ENCODE measurements at places on chromosomes 1 and 21.

DNA sequence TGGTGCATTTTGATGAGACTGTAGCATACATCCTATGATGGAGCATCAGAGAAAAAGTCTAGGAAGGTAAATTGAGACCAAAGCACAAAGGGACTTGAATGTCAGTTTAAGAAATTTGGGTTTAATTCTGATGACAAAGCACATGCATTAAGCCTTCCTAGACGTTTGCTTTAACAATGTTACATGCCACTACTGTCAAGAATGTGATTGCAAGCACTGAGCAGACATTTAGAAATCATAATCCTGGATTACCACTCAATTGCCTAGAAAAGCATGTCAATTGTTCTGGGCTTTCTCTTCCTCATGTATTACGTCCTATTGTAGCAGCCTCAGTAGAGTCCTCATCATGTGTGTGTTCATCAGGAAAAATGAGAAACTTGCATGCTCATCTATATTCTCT is 117.1 kb downstream of the ZNF281 start:
- no peak for DNase-seq

GRCh38 chr1:4603295-4604110 is 50.9 kb upstream of the AJAP1 start:
- peak; percentile 78 for DNase-seq

GRCh38 chr1:14535619-14536355 is 62.7 kb upstream of the KAZN start:
- DNase-seq = no peak

DNA sequence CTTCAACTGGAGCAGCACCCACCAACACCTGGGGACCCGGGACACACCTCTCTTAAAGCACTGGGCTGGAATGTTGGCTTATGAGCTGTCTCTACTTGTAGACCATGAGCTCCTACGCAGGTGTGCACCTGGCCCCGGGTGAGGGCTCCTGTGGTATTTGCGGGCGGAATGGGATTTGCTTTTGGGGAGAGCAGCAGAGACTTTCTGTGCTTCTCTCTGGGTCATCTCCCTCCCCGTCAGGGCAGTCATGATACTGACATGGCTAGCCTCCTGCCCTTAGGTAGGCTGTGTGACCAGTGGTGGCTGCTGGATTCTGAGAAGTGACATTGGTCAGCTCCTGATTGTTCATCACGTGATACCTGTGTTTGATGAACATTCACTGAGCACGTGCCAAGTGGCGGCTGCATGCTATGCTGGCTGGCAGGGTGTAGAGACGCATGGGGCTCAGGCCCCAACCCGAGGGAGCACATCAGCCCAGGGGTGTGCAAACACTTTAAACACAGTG is 9.0 kb upstream of the ZBTB21 start:
- no peak for DNase-seq

- peak; percentile 52 for DNase-seq
Observed at GRCh38 chr21:30240661-30241060, 24.8 kb upstream of the CLDN8 start.

GRCh38 chr1:67339623-67340343 is 32.1 kb downstream of the IL12RB2 start:
- no peak for DNase-seq

DNA sequence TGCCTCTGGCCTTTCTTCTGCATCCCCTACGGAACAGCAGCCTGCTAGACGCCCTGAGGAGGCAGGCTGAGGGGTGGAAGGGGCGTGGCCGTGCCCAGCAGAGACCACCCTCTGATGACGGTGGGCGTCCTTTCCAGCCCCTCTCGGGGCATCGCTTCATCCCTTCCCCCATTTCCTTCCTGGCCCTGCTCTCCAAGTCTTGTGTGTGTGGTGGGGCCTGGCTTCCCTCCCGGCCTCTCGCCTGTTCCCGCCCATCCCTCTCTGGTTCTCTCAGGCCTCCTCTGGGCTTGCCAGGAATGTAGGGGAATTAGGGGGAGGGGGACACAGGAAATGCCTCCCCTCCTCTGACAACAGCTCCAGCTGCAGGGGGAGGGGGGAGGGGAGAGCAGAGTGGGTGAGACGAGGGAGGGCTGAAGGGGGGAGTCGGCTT is 51.1 kb downstream of the SKI start:
- DNase-seq = peak; percentile 100

GRCh38 chr1:165565751-165566490 is 22.1 kb downstream of the LRRC52 start:
- no peak for DNase-seq

GRCh38 chr1:193448682-193449461 is 262.5 kb upstream of the B3GALT2 start:
- no peak for DNase-seq

GRCh38 chr1:160244209-160244608 is 18.1 kb downstream of the DCAF8 start:
- no peak for DNase-seq

DNA sequence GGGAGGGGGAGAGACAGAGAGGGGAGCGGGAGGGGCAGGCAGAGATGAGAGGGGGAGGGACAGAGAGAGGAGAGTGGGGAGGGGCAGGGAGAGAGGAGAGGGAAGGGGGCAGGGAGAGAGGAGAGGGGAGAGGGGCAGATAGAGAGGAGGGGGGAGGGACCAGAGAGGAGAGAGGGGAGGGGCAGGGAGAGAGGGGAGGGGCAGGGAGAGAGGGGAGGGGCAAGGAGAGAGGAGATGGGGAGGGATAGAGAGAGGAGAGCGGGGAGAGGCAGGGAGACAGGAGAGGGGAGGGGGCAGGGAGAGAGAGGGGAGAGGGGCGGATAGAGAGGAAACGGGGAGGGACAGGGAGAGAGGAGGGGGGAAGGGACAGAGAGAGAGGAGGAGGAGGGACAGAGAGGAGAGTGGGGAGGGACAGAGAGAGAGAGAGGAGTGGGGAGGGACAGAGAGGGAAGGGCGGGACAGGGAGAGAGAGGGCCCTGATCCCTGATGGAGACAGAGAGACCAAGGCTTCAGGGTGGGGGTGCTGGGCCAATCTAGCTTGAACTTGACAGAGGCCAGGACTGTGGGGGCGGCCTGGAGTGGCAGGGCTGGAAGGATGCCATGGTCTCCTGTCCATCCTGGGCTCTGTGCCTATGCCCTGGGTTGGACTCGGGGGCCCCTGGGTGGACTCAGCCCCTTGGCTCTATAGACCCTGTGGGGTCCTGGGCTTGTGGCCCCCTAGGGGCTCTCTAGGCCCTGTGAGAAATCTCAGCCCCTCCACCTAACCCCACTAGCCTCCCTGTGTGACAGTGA is 43.6 kb downstream of the DMRTB1 start:
- peak; percentile 58 for DNase-seq

- DNase-seq = no peak
Observed at GRCh38 chr1:28123461-28123961, 35.1 kb upstream of the EYA3 start.

DNA sequence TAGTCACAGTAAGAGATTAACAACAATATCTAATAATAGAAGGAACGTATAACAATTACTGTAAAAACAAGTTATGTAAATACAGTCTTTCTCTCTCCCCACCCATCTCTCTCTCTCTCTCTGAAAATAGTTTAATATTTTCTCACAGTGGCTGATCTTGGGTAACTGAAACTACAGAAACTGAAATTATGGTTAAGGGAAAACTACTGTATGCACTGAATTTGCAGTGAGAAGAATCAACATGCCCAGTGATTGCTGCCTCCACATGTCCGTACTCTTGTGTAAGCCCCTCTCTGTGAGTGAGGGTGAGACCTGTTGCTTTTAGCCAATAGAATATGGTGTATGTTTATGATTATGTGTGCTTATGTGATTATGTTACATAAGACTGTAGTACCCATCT is 1.6 kb downstream of the KRTAP6-1 start:
- no peak for DNase-seq

GRCh38 chr1:147243841-147244240 is 1.4 kb downstream of the CHD1L start:
- DNase-seq = no peak

DNA sequence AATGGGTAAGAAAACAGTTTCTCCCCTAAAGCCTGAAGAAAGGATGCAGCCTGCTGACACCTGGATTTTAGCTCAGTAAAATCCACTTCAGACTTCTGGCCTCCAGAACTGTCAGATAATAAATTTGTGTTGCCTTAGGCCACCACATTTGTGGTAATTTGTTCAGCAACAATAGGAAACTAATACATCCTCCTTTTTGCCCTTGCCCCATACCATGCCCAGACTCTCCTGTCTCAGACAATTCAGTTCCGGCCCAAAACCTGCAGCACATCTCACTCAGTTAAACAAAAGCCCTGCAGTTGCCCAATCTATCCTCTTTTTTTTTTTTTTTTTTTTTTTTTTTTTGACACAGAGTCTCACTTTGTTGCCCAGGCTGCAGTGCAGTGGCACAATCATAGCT is 25.8 kb downstream of the SMIM12 start:
- DNase-seq = no peak

GRCh38 chr1:240314845-240315801 is 223.4 kb downstream of the FMN2 start:
- no peak for DNase-seq

GRCh38 chr1:210415846-210416448 is 87.2 kb downstream of the HHAT start:
- peak; percentile 19 for DNase-seq

DNA sequence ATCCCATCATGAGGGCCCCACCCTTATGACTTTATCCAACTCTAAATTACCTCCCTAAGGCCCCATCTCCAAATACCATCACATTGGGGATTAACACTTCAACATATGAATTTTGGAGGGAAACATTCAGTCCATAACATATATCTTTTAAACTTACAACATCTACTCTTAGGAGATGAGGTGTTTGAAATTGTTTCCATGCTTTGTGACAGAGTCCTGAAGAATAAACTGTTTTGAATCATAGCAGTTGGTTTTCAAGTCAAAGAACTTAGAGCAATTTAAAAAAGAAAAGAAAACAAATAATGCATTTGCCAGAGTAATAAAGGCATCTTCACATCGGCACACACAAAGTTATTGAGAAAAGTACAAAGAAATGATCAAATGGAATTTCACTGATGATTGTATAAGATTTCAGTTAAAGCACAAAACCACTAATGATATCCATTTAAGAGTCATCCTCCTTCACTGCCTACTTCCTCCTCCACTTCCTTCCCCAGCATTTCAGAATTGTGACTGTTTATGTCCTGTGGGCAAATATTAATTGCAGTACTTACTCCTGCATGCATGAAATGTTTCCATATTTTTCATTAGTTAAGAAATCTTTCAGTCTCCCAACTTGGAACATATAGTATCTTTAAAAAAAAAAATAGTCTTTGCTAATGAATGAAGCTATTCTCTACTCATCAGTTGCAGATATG is 202.0 kb downstream of the LRRC40 start:
- no peak for DNase-seq

DNA sequence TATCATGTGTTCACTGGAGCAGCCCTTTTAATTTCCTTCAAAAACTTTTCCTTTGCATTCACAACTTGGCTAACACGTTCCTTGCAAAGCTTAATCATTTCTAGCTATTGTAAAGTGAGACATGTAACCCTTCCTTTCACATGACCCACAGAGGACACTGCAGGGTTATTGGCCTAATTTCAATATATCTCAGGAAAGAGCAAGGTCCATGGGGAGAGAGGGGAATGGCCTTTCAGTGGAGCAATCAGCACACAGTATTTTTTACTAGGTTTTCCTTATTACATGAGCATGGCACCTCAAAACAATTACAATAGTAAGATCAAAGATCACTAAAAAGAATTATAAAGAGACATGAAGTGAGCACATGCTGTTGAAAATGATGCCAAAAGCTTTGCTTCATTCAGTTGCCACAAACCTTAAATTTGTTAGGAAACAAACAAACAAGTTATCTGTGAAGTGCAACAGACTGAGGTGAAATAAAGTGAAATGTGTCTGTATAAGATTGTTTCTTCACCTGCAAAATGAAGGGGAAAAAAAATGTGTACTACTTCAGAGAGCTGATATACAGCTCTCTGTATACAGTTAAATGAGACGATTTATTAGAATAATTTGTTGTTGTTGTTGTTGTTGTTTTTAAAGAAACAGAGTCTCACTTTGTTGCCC is 61.5 kb downstream of the EIF4G3 start:
- no peak for DNase-seq

- DNase-seq = peak; percentile 60
Observed at GRCh38 chr1:115183158-115183557, 93.9 kb upstream of the TSPAN2 start.

GRCh38 chr1:209038735-209039134 is 544.8 kb upstream of the CAMK1G start:
- no peak for DNase-seq

- peak; percentile 29 for DNase-seq
Observed at GRCh38 chr1:25487628-25488027, 55.8 kb upstream of the LDLRAP1 start.

DNA sequence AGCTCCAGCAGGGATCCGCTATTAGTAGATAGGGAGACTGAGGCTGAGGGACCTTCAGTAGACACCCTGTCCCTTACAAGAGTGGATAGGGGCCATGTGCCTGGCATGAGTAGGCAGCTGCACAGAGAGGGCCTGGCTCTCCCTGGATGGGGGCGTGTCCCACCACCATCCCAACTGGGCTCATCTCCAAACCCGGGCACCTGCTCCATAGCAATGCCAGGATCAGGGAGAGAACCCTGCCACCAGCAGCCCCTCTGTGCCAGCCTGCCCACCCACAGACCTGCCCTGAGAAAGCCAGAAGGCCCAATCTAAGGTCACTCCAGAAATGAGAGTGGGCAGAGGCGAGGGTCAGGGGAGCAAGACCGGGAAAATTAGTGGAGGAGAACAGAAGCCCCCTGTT is 121.3 kb downstream of the GRIK3 start:
- DNase-seq = no peak

DNA sequence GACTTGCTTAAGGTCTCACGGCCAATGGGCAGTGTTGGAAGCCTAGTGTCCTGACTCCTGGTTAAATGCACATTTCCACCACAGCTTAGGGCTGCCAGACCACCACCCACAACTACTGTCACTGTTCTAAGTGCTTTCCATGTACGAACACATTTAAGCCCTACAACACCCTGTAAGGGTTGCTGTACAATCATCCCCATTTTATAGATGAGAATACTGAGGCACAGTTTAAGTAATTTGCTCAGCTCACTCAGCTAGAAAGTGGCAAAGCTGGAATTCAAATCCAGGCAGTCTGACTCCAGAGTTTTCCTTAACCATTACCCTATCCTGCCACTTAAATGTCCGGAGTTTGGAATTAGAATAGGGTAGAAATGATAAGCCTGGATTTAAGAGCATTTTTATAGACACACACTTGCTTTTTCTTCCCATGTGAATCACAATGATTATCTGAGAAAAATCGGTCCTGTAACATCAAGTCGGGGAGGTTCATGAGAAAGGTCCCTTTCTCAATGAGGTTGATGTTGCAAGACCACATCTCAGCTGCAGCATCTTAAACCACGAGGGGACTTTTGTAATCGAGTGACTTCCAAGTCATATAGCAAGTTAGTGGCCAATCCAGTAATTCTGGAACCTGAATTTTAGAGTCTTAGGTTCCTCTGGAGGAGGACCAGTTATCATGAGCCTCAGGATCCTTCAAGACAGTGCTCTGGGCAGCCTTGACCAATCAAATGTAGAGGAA is 8.6 kb downstream of the E2F2 start:
- DNase-seq = no peak
